ENCODE measurements at places on chromosomes 12 and 14.

- DNase-seq = no peak
These were observed 505.9 kb downstream of the SLC16A7 start for GRCh38 chr12:60101715-60102114.

DNA sequence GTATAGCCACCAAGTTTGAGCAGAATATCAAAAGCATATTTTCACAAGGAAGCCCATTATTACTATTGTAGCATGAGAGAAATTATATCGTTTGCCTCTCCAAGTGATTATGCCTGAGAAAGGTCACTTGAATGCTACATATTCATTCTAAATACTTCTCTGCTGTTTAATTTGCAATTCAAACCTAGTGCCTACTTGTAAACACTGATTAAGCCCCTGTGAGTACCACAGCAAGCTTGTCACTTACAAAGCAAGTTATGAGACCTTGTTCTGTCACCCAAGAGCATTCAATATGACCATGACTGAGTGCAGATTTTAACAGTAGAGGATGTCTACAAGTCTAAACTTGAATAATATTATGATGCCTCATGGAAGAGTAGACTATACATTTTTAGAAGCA lies 124.7 kb upstream of the SSTR1 start:
- no peak for DNase-seq

- DNase-seq = no peak
These were observed 62.2 kb downstream of the BMP4 start for GRCh38 chr14:53894456-53894855.

GRCh38 chr14:74418031-74418430 lies 8.0 kb downstream of the SYNDIG1L start:
- DNase-seq = no peak

DNA sequence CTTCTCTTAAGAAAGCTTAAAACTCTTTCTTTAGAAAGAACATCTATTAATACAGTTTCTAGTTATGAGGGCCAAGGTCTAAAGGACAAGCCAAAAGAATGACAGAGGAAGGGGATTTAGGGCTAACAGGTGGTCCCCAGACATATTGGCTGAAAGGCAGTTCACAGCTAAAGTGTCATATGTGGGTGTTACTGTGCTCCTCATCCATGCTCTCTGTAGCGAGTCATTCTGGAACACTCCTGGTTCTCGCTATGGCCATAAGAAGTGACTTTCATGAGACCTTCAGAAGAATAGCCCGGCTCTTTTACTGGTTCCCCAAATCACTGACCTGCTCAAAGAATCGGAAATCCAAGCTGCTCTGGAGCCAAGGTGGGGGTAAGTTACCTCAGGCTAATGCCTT lies 55.0 kb downstream of the TBK1 start:
- no peak for DNase-seq

DNA sequence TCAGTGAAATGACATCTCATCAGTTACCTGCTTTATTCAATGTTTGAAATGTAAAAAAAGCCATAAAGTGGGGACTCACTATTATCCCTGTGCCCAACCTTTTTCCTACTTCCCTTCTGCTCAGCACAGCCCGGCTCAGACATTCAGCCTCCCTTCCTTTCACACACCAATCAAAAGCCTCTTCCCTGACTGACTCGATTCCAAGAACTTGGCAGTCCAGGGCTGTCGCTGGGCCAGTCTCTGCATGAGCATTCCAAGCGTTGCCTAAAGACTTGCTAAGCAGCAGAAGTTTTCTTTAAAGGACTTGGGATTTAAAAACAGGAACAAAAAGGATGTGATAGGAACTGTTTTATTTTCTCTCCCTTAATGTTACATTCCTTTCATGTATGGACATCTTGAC lies 22.7 kb downstream of the ITPR2 start:
- no peak for DNase-seq

- no peak for DNase-seq
These were observed 683 bp downstream of the CIPC start for GRCh38 chr14:77098529-77099353.

- DNase-seq = no peak
These were observed 53.8 kb upstream of the CLEC14A start for GRCh38 chr14:38309522-38310277.

GRCh38 chr14:103696070-103696402 lies 19.2 kb downstream of the XRCC3 start:
- no peak for DNase-seq

DNA sequence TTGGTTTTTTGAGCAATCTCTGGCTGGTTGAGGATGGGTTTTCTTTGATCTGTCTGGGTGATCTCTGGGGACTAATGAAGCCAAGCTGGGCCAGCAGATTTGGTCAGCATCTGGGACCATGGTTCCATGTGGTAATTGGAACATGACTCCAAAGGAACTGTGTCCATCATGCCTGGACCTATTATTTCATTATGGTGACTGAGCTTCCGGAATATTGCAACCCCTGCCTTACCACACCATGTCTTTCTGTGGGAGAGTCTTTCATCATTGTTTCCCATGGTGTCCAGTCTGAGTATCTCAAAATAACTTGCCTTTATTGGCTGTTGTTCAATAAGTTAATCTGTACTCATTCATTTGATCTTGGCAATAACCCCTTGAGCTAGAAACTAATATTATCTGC lies 624.9 kb upstream of the TBX3 start:
- no peak for DNase-seq

GRCh38 chr12:70692681-70693288 lies 55.6 kb upstream of the PTPRB start:
- no peak for DNase-seq

DNA sequence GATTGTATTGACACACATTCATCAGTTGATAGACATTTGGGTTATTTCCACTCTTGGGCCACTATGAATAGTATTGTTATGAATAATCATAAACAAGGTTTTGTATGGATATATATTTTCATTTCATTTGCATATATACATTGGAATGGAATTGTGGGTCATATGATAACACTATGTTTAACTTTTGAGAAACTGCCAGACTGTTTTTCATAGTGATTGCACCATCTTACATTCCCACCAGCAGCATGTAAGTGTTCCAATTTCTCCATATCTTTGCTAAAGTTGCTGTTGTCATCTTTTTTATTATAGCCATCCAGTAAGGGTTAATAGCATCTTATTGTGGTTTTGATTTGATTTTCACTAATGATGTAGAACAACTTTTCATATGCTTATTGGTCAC lies 198.5 kb upstream of the PPFIA2 start:
- no peak for DNase-seq

- no peak for DNase-seq
These were observed 55.7 kb downstream of the METTL25 start for GRCh38 chr12:82414044-82414443.

GRCh38 chr14:105090493-105091053 lies 25.3 kb upstream of the GPR132 start:
- peak; percentile 83 for DNase-seq

DNA sequence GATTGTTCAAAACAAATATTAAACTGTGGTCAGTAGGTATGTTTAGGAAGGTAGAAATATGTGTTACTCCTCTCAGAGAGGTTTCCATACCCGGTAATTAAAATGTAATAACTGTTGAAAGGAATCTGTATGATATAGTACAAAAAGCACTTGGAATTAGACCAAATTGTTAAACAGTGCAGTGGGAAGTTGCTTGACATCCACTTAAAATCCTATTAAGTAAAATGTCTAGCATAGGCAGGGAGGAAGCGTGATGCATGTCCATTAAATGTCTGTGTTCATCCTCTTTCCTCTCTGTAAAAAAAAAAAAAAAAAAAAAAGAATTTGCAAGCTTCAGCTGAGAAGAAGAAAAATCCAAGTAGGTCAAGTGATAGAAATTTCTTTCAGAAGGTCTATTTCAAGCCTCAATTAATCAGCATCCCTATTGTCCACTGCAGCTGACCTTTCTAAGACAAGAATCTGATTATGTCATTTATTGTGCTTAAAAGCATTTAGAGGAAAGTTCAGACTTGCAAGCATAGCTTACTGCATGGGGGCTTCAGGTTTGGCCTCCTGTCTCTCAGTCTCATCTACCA lies 265.6 kb upstream of the RGS6 start:
- DNase-seq = no peak

GRCh38 chr12:13095266-13095995 lies 8.0 kb downstream of the GSG1 start:
- DNase-seq = no peak

GRCh38 chr14:100433428-100433814 lies 110.3 kb downstream of the SLC25A47 start:
- DNase-seq = no peak

DNA sequence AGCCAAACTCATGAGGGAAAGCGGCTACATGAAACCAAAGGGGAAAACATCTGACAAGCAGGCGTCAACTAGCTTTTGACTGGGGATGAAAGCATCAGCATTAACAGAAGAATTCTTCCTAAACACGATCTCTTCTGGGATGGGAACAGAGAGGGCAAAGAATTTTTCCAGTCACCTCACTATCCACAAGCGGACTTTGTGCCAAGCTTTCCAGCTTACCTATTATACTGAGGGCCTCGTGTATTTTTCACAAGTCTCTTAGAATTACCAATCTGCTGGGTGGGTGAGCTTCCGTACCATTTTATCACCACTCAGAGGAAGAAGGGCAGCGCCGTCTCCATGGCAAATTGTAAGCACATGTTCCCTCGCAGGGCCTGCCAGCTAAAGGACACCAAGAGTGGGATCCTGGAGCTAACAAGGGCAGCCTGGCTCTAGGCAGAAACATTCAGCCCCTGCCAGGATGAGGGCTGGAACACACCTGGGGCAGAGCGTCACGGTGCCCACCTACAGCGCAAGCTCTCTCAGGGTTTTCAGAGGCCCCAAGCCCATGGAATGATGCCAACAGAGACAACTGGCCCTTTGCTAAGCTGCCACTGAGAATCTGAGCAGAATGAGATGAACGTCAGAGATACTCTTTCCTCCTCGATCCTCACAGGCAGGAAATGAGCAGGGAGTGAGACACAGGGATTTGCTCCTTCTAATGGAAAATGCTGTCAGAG lies 74.6 kb downstream of the CHGA start:
- no peak for DNase-seq

DNA sequence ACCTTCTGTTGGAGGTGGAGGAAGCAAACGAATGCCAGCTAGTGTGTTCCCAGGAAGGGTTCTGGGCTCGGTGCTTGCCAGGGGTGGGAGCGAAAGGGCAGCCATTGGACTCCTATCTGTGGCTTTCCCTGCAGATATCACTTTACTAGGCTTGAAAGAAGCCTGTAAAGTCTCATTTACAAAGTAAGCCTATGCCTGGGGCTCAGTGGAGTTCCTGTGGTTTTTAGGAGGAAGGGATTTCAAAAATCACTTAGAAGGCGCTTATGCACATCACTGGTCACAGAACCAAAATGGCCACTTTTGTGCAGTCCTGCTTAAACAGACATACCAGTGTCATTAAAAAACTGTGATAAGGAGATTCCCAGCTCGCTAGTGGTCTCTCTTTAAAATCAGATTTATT lies 22.7 kb downstream of the CLMN start:
- no peak for DNase-seq

DNA sequence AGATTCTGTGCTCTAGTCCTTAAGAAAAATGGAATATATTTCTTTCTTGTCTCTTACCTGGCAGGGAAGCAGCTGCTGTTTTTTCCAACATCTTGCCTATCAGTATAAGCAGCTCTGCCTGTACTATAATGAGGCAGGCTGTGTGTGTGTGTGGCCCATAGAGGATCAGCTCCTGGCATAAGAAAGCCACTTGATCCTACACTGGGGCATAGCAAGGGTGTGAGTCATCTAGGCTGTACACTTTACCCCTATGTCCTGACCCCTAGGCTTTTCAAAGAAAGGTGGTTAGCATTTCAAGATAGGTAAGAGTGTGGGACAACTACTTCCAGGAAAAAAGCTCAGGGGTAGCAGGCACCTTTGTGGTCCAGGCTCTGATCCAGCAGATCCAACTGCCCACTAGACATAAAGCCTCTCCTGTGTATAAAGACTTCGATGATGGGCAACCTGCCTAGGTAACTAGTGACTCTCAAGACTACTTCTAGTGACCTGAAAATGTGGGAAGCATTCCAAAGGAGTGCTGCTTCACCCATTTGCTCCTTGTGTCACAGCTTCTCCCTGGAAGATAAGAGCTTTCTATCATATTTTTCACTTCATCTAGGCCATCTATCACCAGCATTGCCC lies 4.9 kb upstream of the SENP1 start:
- DNase-seq = no peak

DNA sequence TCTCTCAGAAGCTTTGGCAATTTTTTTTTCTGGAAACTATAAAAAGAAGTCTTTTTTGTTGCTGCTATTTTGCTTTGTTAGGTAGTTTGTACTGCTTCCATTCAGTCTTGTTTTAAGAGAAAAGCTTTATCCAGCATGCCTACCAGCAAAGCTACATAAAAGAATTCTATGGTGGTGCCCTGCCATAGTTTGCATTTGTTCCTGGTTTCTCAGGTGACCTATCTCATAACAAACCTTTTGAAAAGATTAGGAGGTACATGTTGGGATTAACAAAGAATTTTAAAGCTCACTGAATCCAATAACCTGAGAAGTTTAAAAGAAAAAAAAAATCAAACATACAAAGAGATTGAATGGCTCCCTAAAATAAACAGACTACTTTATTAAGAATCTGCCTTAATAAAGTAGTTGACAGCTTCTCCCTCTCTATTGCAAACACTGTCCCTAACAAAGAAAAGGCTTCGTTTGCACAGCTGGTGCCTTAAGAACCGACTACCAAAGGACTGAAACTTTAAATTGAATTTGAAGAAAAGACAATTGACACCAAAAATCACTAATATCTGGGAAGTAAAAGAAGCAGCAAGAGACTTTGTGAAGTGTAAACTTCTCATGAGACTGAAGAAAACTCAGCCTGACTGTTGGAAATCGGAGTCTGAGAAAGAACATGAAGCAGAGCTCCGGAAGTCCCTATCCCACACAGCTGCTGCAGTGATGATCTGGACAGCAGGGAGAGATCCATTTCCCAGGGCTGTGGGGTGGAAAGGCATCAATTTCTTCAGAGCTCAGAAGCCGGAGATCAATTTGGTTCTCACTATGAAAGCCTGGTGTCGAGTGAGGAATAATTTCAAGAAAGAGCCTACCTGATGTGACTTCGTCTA lies 102.7 kb upstream of the PLEKHA5 start:
- DNase-seq = no peak

DNA sequence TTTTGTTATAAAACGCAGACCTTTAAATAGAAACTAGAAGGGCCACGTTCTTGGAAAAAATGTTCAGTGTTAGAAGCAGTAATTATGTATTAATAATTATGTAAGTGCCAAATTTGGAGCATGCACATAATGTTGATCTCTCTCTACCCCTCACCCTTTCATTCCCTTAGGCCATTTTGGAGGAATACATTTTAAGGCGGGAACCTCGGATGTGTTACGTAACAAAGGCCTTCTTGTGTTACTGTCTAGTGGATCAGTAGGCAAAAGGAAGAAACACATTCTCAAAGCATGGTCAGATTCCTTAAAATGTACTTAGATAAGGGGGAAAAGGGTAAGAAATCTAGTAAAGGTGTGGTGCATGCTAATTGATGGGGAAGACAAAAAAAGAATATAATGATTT lies 52.7 kb downstream of the RASSF3 start:
- DNase-seq = no peak

- DNase-seq = no peak
These were observed 4.7 kb downstream of the HHIPL1 start for GRCh38 chr14:99649643-99650042.
